ENCODE measurements at places on chromosomes 12 and 14. TPM values are rescaled to one million over a fixed set of nuclear protein-coding genes. Genes with fewer than 3 reads are reported as not detected.

DNA sequence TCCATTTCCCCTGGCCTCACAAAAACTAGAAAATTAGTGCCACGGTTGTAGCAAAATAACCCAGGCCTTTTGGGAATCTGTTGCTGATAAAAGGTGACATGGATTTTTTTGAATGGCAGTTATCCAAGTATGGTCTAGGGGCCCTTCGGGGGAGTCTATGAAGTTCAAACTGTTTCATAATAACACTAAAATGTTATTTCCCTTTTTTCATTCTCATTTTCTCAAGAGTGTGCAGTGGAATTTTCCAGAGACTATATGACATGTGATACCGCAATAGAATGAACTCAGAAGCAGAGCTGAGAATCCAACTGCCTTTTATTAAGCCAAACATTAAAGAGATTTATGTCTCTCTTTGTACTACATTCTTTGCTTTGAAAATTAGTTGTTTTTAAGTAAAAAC lies 26.9 kb downstream of the GSTZ1 start:
- no peaks in the 10 kb centered on the region for H3K27me3 ChIP-seq
- peaks cover 23% of the 10 kb centered on the region for H3K36me3 ChIP-seq
- H3K4me1 ChIP-seq = peaks cover 2% of the 10 kb centered on the region
- no peak overlapping the region for H3K27ac ChIP-seq
- DNase-seq = no peak

DNA sequence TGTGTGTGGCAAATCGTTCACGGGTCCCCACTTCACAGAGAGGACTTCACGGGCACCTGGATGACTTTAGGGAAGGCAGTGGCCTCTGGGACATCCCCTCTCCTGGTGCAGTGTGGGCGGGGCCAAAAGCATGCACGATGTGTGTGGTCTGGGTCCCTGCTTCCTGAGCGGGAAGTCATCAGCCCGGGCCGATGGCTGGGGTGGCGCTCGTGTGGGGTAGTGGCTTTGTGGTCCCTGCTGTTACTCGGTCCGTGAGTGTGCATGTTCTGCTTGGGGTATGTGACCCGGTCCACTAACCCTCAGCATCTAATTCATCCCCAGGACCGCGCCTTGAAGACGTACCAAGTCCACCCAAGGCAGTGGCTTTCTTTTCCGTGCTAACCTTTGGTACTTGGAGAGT lies 142.5 kb upstream of the RTL1 start:
- H3K4me3 ChIP-seq = no peak overlapping the region
- DNase-seq = no peak
- H3K36me3 ChIP-seq = no peaks in the 10 kb centered on the region
- H3K27ac ChIP-seq = no peak overlapping the region
- H3K27me3 ChIP-seq = peaks cover 3% of the 10 kb centered on the region

DNA sequence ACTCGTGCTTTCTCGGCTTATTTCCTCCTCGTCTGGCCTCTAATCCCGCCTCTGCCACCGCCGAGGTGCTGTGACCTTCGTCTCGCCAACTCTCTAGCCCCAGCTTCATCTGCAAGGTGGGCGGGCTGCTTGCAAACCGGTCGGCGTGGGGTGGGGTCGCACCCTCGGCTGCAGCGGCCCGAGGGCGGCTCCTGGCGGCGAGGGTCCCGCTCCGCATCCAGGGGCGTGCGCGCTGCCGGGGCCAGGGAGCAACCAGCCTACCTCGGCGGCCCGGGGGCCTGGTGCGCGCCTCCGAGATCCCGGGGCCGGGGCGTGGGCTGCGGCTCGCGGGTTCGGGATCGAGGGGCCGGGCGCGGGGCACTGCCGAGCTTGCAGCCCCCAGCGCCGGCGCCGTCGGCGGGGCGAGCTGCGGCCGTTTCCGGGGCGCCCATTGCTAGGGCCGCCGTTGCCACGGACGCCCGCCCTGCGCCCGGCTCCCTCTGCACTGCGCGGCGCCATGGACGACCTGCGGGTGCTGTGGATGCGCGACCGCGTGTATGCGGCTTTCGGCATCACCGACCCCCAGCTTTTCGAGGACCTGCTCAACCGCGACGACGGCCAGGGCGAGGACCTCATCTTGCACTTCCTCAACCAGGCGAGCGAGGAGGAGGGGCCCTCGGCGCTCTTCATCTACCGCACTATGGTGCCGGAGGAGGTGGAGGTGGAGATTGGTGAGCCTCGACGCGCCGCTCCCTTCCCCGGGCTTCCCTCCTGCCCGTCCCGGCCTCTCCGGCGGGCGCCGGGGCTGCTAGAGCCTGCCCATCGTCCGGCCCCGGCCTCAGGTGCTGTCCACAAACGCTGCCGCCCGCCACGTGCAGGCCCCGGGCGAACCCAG lies at the start of gene DNAH10:
Gene DNAH10 (plus strand): TSS at position 461 of the 874 bp plus-strand sequence. CDS start 36 bp downstream, at position 497.
- H3K4me3 ChIP-seq = peak within 1 kb of the TSS; percentile 65
- peaks cover 19% of the 10 kb centered on the region for H3K4me1 ChIP-seq
- H3K36me3 ChIP-seq = peaks cover 10% of the 10 kb centered on the region
- no peak for DNase-seq
- peaks cover 6% of the 10 kb centered on the region for H3K27me3 ChIP-seq

DNA sequence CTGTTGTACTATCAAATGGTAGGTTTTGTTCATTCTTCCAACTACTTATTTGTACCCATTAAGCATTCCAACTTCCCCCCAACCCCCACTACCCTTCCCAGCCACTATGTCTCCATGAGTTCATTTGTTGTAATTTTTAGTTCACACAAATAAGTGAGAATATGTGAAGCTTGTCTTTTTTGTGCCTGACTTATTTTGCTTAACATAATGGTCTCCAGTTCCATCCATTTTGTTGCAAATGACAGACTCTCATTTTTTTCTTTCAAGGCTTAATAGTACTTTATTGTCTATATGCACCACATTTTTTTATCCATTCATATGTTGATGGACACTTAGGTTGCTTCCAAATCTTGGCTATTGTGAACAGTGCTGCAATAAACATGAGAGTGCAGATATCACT lies 86.2 kb downstream of the ALG10B start:
- H3K27ac ChIP-seq = no peak overlapping the region
- no peaks in the 10 kb centered on the region for H3K27me3 ChIP-seq
- H3K36me3 ChIP-seq = no peaks in the 10 kb centered on the region

GRCh38 chr14:92217936-92218335 lies 96.2 kb downstream of the CPSF2 start:
- no peaks in the 10 kb centered on the region for H3K36me3 ChIP-seq
- no peak overlapping the region for H3K4me3 ChIP-seq
- H3K27ac ChIP-seq = no peak overlapping the region
- peaks cover 23% of the 10 kb centered on the region for H3K27me3 ChIP-seq
- peaks cover 8% of the 10 kb centered on the region for H3K4me1 ChIP-seq
- DNase-seq = no peak

- H3K4me3 ChIP-seq = no peak overlapping the region
- H3K27ac ChIP-seq = peak overlapping the region; percentile 2
- no peak for DNase-seq
- H3K36me3 ChIP-seq = no peaks in the 10 kb centered on the region
Observed at GRCh38 chr14:67263499-67264149, 22.4 kb downstream of the PALS1 start.

DNA sequence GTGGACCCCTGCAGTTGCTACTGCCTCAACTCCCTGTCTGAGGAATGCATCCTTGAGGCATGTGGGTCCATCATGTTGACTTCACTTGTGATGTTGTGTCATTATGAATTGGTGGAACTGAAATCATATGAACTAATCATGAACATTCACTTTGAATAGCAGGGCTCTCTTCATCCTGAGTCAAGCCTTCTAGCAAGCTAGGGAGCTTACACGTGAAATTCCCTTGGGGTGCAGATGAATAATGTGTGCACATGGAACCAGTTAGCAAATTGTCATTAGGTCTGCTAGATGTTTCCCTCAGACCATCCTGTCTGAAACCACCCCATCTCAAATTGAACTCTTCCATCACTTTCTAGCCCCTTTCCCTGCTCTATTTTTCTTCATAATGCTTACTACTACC lies 3.6 kb downstream of the COQ6 start:
- DNase-seq = no peak
- no peak overlapping the region for H3K27ac ChIP-seq
- peaks cover 18% of the 10 kb centered on the region for H3K4me1 ChIP-seq
- peaks cover 23% of the 10 kb centered on the region for H3K36me3 ChIP-seq
- no peak overlapping the region for H3K4me3 ChIP-seq

- no peak overlapping the region for H3K4me3 ChIP-seq
- H3K4me1 ChIP-seq = peaks cover 20% of the 10 kb centered on the region
- no peak overlapping the region for H3K27ac ChIP-seq
- DNase-seq = no peak
Observed at GRCh38 chr12:6384499-6385436, 806 bp downstream of the LTBR start.

GRCh38 chr12:12398026-12398859 lies 41.4 kb downstream of the BORCS5 start:
- H3K27me3 ChIP-seq = no peaks in the 10 kb centered on the region
- peak overlapping the region; percentile 58 for H3K27ac ChIP-seq
- peaks cover 6% of the 10 kb centered on the region for H3K36me3 ChIP-seq
- H3K4me1 ChIP-seq = peaks cover 20% of the 10 kb centered on the region
- DNase-seq = no peak

- H3K36me3 ChIP-seq = no peaks in the 10 kb centered on the region
- H3K27me3 ChIP-seq = peaks cover 22% of the 10 kb centered on the region
- no peak overlapping the region for H3K4me3 ChIP-seq
- no peak for DNase-seq
- H3K4me1 ChIP-seq = no peaks in the 10 kb centered on the region
Observed at GRCh38 chr12:71195338-71195896, 37.6 kb upstream of the TSPAN8 start.

DNA sequence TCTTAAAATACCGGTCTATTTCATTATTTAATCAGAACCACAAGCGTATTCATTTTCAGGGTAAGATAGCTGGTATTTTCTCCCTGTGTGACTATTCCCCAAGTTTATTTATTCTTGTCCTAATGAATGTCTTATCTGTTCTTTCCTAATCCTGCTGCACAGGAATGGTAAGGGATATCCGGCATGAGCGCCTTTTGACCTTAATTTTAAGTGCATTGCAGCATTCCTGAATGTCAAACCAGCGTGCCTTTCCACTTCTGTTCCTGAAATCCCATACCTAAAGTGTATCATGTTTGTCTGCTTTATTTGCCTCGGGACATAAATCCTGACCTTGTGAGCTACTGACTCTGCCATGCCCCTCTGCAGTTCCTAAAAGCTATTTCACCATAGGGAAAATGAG lies 1713.2 kb upstream of the FLRT2 start:
- H3K36me3 ChIP-seq = no peaks in the 10 kb centered on the region
- peak overlapping the region; percentile 50 for H3K27ac ChIP-seq
- no peak overlapping the region for H3K4me3 ChIP-seq
- no peak for DNase-seq
- no peaks in the 10 kb centered on the region for H3K27me3 ChIP-seq

- H3K4me1 ChIP-seq = no peaks in the 10 kb centered on the region
- no peak overlapping the region for H3K4me3 ChIP-seq
- no peaks in the 10 kb centered on the region for H3K27me3 ChIP-seq
Observed at GRCh38 chr14:89750281-89750755, 204.2 kb downstream of the EFCAB11 start.

- no peaks in the 10 kb centered on the region for H3K4me1 ChIP-seq
- no peaks in the 10 kb centered on the region for H3K36me3 ChIP-seq
- no peak overlapping the region for H3K4me3 ChIP-seq
- H3K27ac ChIP-seq = no peak overlapping the region
- DNase-seq = no peak
- H3K27me3 ChIP-seq = no peaks in the 10 kb centered on the region
Observed at GRCh38 chr12:106892075-106892474, 63.6 kb upstream of the TMEM263 start.

GRCh38 chr12:32107359-32108267 lies 966 bp downstream of the BICD1 start:
- peak overlapping the region; percentile 97 for H3K4me3 ChIP-seq
- H3K4me1 ChIP-seq = peaks cover 39% of the 10 kb centered on the region
- peaks cover 5% of the 10 kb centered on the region for H3K36me3 ChIP-seq
- peak overlapping the region; percentile 94 for H3K27ac ChIP-seq

AGAP2 gene
- 2.6 TPM for total RNA-seq

PYM1 gene
- 18.2 TPM for total RNA-seq

CLEC2A gene
- not detected for total RNA-seq

ERBB3 gene
- 0.97 TPM for total RNA-seq

ZDHHC22 gene
- total RNA-seq = 0.16 TPM

VDR gene
- total RNA-seq = 2.7 TPM

LBHD2 gene
- total RNA-seq = not detected

RAD9B gene
- total RNA-seq = 0.64 TPM

All from osteocyte (in vitro differentiated cells).